NCI-H524 treated with DMSO at 0.1 percent for 48 hours (cell line): ENCODE measurements at places on chromosomes 3 and 15.
A peak's percentile ranks its signal among the peaks of the same experiment; 100 is the strongest.

DNA sequence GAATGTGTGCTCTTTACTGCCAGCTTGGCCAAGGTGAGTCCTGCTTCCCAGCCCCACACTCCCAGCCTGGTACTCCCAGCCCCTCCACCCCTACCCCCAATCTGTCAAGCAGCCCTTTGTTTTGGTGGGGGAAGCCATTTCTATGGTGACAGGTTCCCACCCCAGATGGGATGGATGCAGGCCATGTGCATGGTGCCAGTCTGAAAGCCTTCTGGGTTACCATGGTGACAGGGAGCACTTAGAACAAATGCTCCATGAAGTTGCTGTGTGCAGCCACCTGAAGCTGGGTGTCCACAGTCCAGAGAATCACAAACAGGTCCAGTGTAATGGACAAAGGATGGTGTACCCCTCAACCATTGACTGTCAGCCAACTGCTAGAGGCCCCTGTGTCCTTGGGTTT is 19.1 kb upstream of the VILL start:
- peak; percentile 60 for DNase-seq

DNA sequence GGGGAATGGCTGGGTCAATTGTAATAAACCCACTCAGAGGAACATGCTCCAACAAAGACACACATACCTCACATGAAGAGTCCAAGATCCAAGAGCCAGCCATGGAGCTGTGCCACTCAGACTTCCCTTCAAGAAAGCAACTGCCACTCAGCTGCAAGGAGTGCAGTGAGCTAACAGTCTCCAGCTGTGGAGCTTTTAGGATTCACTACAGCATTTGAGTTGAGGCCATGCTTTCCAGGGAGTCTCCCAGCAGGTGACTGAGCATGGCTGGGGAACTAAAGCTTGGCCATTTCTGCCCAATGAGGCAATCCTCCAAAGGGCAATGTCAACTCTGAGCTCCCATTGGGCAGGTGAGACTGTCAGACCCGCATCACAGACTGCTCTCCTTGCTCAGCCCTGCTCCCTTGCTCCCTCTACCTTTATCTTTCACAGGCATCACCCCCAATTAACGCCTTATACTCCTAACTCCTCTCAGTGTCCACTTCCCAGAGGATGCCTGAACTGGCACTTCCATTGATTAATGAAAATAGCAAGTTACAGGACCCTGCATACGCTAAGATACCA is 165.3 kb upstream of the CTNNB1 start:
- DNase-seq, result no peak

GRCh38 chr15:66923438-66923881 is 141.9 kb upstream of the SMAD3 start:
- no peak for DNase-seq

DNA sequence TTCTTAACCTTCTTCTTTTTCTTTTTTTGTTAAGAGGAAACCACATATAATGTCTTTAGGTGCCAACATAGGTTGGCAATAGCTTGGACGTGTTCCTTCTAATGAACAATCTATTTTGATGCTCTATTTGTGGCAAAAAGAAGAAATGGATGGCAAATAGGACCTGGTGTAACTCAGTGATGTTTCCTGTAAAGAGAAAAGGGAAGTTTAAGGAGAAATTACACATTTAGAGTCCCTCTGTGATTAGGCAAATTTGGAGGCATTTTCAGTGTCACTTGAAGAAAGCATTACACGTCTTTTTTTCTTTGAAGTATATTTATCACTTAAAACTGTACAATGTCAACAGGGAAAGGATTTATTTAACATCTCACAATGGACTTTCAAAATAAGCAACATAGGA is 327.1 kb downstream of the ZIC1 start:
- DNase-seq, result no peak

DNA sequence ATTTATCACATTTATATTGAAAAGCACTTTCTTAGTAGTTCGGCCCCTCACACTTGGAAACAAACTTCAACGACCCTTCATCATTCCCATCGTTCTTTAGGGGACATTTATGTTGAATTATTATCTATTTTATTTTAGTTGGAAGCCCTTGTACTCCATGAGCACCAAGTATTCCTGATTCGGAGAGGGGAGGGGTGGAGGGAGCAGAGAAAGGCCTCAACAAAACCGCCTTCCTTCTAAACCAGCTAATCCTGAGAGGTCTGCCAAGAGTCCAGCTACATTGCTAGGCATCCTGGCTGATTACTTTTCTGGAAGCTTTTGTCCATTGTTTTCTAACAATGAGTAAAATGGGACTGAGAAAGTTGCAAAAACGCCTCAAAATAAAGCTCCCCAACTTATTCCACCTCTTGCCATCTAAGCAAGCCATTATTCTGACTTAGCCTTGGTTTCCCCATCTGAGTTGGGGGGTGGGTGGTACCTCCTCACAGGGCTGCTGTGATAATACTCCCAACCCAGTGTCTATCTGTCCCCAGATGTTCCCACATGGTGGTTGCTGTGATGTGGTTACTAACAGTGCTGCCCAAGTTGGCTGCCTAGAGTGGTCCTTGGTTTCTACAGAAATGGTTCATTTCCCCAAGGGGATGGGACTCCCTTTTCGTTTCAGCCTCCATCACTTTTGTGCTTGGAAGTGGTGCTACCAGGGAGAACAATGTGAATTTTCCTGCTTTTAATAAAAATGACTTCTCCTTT is 1.2 kb upstream of the TMEM158 start:
- no peak for DNase-seq

GRCh38 chr3:118485693-118486092 is 549.0 kb downstream of the IGSF11 start:
- DNase-seq, result no peak

- no peak for DNase-seq
These were observed 19.5 kb downstream of the ACVR2B start for GRCh38 chr3:38473229-38473628.

DNA sequence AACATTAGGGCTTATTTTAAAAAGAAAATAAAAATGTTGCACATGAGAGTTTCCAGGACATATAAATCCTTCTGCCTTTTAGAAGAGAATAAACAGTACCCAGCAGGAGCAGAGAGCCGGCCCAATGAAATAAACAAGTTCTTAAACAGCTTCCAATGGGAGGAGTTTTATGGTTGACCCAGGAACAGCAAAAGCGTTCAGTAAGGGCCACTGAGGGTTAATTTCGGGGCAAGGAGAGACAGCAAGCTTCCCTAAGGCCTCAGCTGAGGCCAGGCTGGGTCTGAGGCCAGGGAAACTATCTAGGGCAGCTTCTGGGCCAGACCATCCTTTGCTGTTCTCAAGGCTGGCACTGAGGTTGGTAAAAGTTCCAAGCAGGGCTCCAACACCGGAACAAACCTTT is 3.4 kb downstream of the PDZRN3 start:
- DNase-seq, result no peak

DNA sequence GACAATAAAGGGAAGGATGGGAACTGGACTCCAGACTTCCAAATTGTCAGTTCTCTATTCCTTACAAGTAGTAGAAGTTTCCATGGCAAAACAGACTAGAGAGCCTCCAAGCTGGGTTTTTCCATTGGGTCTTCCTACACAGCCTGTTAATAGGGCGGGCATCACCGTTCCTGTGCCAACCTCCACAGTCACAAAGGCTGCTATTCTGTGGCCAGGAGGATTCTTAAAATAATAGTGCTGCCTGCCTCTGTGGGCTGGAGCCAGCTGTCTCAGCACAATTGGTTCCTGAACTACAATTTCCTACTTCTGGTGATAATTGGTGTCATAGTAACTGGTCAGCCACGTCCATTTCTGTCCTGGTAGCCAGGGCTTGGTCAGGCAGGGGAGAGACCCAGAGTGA is 38.6 kb downstream of the LYZL4 start:
- no peak for DNase-seq

GRCh38 chr15:74950078-74950908 is 6.3 kb downstream of the RPP25 start:
- no peak for DNase-seq

DNA sequence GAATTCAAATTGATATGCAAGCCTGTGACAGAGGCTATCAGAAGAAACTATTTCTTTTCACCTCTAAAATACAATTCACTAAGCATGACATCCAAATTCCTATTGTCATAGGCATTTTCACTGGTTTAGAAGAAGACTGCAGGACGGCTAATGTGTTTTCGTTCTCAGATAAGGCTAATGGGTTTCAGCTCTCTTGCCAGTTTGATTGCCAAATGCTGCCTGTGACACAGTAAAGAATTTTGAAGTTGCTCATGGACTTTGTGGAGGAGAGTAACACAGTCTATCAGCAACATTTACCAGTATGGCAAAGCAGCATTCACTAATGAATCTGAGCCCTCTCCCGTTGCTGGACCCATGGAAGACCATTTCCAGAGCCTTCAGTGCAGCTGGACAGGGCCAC is 948.1 kb downstream of the FHIT start:
- DNase-seq, result no peak

DNA sequence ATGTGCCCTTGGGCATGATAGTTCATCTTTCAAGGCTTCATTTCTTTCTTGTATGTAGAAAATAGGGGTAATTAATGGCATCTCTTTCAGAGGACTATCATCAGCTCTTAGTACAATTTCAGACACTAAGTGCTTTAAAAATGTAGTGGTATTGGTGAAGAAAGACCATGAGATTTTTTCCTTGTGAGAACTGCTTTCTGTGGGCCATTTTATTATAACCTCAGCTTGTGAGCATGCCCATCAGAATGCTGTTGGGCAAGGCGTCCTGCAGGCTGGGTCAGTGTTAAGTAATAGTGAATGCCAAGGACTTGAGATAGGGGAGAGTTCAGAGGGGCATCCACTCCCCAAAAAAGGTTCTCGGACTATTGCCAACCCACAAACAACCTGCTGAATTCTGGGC is 187.9 kb downstream of the GHSR start:
- no peak for DNase-seq

- peak; percentile 9 for DNase-seq
These were observed 20.1 kb upstream of the GOLGA6L2 start for GRCh38 chr15:23467110-23467600.

DNA sequence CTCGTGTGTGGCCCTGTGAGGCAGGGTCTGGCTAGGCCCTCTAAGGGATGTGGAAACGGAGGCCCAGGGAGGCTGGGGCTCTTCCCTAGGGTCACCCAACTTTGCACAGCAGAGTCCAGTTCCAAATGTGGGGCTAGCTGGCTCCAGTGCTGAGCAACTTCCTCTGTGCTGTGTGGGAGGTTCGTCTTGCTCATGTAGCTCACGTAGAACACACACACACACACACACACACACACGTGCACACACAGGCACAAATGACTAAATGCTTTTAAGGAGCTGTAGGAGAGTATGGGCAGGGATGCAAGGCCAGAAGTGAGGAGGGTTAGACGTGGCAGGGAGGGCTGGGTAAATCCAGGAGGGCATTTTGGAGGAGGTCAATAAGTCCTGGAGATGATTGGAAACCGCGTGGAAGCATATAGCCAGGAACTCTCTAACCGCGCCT is 213.8 kb downstream of the RPLP1 start:
- no peak for DNase-seq

DNA sequence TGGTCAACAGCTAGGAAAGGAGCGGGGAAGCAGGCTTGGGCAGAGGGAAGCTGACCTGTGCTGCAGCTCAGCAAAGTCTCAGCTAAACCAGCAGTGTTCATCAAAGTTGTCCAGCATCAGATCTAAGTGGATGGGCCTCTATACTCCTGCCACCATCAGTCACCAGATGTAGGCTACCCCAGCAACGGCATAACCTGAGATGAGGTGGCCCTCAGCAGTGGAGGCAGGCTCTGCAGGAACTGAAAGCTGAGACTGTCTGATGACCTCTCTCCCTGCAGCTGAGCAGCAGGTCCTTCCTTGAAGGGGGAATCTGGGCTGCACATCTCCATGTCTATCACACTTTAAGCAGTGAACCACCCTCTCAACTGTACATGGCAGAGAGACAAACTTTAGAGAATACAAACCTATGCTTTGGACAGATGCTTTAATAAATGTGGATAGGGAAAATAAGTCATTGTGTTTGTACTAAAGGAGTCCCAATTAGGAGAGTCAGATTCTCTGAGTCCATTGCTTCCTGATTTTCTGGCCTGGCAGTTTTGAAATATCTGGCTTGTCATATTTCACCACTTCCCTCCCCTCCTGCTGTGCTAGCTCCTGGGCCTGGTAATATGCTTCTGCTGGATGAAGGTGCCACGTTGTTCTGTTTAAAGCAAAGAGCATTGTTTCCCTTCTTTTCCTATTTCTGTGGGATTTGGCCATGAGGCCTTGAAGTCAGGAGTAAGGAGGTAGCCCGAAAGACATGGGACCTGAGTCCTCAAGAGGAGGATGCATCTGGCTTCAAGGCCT is 11.1 kb upstream of the PSTPIP1 start:
- no peak for DNase-seq

- no peak for DNase-seq
These were observed 126.9 kb downstream of the LRRK1 start for GRCh38 chr15:101045835-101046691.

DNA sequence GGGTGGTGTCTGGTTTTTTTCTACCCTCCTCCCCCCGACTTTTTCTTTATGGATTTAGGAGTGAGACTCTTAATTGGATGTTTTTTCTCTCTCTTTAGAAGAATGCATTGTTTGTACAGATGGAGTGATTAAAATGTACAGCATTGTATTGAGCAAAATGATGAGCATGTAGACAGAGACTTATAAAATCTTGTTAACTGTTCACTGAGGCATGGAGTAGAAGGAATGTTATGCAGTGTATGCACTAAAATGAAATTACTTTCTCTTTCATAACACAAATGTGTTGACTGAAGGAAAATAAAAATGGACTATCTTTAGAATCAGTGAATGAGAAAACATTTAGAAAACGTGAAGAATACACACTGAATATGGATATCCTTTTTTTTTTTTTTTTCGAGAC is 39.8 kb downstream of the ZFAND6 start:
- DNase-seq, result no peak

GRCh38 chr3:170869645-170870593 is at the start of gene RPL22L1:
Gene RPL22L1, minus strand, starts transcription at chr3:170870195. Its CDS starts 28 bp downstream, at chr3:170870167.
- no peak for DNase-seq

GRCh38 chr15:70617911-70618287 is 145.5 kb downstream of the UACA start:
- DNase-seq, result no peak

- no peak for DNase-seq
These were observed 563.5 kb upstream of the TBL1XR1 start for GRCh38 chr3:177760803-177761202.

DNA sequence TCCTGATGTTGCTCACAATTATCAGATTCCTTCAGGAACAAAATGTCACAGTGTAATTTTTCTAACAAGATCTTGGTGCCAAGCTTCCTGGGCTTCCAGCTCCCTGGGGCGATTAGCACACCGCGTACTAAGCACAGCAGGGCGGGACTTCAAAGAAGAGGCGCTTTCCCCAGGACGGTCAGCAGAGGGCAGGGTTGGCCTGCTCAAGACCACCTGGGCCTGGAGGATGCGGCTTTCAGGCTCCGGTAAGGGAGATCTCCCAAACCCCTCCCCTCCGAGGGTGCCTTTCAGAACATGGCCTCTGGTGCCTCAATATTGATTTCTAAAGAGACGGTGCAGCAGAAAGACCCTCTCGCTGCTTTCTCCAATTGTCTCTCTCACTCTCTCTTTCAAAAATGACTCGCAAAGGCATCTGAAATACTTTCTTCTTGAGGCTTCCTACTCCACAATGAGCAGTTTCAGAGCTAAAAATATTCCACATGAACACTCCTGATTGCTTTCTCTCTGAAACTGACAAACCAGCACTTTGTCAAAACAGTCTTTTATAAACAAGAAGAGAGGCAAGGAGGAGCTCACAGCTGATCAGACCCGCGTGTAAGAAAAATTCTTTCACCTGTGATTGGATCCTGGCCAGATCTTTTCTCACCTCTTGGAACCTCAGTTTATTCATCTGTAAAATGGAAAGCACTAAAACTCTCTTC is 154.0 kb downstream of the ADAMTS9 start:
- peak; percentile 16 for DNase-seq

GRCh38 chr15:45857291-45857690 is 222.5 kb downstream of the SQOR start:
- DNase-seq, result no peak
